ENCODE measurements at places on chromosomes 7 and 10.
A peak's percentile ranks its signal among the peaks of the same experiment; 100 is the strongest.

- no peak for DNase-seq
Measured at GRCh38 chr10:23459308-23459939, 20.5 kb downstream of the OTUD1 start.

DNA sequence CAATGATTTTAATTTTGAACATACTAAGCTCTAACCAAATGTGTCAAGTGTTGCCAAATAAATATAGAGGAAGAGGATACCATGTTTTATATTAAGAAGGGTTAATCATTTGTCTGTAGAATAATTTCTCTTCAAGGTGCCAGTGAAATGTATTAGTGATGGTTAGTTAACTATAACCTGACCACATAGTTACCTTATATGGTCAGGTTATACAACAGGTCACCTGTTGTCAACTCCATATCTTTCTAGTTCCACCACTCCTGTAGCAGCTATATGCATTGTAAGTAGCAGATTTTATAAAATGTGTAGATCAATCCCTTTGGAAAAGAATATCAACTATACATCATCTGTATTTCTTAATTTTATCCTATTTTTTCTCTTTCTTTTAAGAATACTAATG lies 35.1 kb downstream of the PTPRZ1 start:
- no peak for DNase-seq

DNA sequence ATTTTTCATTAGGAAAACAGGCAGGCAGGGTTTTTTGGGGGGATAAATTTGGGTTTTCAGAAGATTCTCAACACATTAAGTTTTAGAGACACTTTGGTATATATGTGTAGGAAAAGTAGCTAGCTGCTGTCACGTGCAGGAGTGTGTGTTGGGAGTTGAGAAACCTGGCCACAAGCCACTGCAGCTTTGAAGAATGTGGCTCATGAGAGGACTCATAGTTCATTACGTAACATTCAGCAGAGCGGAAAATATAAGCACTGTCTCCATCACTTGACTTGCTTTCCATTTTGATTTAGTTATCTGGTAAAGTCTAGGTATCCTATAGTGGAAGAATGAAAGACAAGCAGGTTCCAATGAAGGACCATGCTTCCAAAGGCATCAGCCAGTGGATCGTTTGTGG lies 31.2 kb downstream of the SMNDC1 start:
- DNase-seq, result peak; percentile 69

- DNase-seq, result no peak
Measured at GRCh38 chr10:17113889-17114540, 15.6 kb downstream of the CUBN start.

GRCh38 chr10:1519391-1519790 lies 217.9 kb downstream of the ADARB2 start:
- DNase-seq, result no peak

GRCh38 chr10:51862149-51862548 lies 162.8 kb upstream of the CSTF2T start:
- no peak for DNase-seq

DNA sequence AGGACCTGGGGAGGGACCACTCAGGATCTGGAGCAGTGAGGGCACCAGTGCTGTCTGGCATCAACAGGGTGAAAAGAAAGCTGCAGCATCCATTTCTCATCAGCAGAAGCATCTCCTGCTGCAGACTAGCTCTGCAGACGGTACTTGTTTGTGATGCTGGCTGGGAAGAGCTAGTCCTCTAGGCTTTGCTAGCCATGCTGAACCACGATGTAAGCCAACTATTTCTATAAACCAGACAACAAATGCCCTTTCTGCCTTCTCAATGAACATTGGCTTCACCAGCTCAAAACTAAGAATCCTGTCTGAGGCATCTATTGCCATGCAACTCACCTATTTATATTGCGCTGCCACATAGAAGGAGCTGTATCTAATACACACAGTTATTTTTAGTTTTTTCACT lies 65.6 kb downstream of the CTTNBP2 start:
- DNase-seq, result no peak

GRCh38 chr7:33623267-33623666 lies 282.1 kb upstream of the BMPER start:
- DNase-seq, result peak; percentile 21

All from MG63 (cell line).